Stimulated activated CD4-positive, alpha-beta T cell treated with anti-CD3 and anti-CD28 coated beads, Interleukin-2, amount 100 ng/mL, for 48 hours (primary cell): ENCODE measurements at places on chromosomes 13 and 19.
A peak's percentile ranks its signal among the peaks of the same experiment; 100 is the strongest.

- no peak for DNase-seq
These were observed 140.0 kb downstream of the IRS2 start for GRCh38 chr13:109646423-109646822.

DNA sequence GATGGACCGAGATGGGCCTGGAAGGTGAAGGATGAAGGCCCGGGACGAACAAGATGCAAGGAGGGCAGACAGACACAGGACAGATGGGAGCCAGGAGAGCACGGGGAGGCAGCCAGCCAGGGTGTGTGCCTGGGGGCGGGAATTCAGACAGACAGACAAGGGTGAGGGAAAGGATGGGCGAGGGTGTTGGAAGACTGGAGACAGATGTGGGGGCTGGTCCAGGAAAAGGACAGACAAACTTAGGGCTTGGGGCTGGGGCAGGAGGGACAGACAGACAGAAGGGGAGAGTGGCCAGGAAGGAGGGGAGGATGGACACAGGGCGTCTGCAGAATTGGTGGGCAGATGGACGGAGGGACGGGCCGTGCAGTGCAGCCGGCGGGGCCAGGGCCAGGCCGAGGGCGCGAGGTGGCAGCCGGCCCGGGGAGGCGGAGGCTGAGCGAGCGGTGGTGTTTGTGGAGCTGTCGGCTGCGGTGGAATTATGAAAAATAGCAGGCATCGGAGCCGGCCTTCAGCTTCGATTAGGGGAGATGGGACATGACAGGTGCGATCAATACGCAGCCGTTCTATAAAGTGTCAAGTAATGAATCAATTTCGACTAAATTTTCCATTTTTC, 4.6 kb upstream of the ERFL start:
- DNase-seq, result no peak

- DNase-seq, result no peak
These were observed 6.1 kb upstream of the GSK3A start for GRCh38 chr19:42248270-42249148.

DNA sequence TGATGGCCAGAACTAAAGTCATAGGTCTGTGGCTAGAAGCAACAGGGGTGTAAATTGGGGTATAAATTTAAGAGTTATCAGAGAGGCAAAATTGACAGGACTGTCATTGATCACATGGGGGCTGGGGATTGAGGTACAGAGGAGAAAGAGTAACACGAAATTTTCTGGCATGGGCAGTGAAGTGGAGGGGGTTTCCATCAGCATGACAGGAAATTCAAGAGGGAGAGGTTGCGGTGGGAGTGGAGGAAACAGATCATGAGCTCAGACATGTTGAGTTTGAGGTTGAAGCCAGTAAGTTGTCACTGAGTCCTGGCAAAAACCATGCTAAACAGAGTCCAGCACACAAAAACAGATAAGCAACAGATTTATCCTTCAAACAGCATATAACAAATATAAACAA, 192.1 kb upstream of the TSC22D1 start:
- peak; percentile 14 for DNase-seq

GRCh38 chr13:78046331-78046730, 127.7 kb upstream of the EDNRB start:
- DNase-seq, result no peak

DNA sequence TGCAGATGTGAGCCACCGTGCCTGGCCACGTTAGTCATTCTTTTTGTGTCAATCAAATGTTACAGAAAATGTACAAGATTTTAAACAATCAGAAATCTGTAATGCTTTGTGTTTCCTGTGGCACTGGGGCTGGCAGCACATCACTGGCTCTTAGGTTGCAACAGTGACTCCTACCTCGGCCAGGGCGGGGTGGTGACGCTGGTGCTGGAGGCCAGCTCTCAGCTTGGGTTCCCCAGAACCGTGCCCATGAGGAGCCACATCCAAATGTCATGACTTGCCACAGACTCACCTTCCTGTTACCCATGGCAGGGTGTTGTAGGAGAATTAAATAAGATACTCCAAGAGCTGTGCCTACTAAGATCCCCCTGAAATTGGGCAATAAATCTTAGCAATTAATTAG, 161.7 kb downstream of the TEX29 start:
- no peak for DNase-seq

DNA sequence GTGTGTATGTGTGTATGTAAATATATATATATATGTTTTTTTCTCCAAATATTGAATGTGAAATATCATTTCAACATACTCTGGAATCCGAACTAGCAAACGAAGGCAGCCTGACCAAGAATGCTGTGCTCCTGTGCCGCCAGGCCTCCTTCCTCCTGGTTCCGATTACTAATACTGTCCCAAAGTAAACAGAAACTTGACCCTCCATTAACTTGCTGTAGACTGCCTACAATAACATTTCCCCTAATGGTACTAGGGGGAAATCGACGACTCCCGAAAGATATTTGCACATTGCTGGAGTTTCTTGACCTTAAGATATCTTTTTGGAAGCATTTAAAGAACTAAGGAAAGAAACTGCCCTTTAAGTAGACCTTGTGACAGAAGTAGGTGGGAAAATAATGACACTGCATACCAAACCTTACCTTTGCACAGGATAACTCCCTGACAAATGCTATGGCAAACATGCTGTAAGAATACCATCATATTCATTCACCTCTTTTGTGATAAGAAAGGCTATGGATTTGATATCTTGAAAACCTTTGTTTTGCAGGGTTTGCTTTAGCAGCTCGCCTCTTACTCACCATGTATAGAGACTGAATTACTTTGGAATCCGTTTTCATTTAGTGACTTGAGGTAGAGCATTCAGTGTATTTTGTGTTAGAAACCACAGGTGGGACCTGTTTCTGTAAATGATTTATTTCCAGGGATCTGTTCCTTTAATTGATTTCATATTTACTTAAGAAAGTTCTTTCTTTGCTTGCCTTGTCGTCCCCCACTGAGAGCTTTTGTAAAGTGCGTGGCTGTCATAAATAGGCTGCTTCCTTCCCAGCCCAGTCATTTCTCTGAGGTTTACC, 80.1 kb downstream of the KLF5 start:
- no peak for DNase-seq

GRCh38 chr19:33828266-33829075, 31.8 kb downstream of the KCTD15 start:
- no peak for DNase-seq
